ENCODE measurements at places on chromosomes 1 and 21.

DNA sequence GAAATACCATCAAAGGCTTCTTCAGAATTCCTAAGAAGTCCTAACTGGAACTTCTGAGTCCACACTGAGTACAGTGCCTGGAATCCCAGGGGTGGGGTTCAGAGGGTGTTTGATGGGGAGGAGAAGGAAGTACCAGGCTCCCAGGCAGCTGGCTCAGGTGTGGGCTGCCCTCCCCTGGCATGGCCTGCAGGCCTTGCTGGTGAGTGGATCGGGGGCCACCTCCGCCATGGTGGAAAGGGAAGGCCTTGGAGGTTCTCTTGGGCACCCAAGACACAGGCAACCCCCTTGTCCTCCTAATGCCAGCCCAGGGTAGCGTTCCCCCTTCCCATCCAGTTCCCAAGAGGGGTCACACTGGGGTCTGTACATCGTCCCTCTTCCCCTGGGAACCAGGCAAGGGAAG is 26.8 kb upstream of the TNFRSF1B start:
- DNase-seq, result no peak

GRCh38 chr1:15156807-15157380 is 3.3 kb downstream of the TMEM51 start:
- DNase-seq, result no peak

- DNase-seq, result no peak
These were observed 65.4 kb upstream of the LYST start for GRCh38 chr1:235932090-235932510.

DNA sequence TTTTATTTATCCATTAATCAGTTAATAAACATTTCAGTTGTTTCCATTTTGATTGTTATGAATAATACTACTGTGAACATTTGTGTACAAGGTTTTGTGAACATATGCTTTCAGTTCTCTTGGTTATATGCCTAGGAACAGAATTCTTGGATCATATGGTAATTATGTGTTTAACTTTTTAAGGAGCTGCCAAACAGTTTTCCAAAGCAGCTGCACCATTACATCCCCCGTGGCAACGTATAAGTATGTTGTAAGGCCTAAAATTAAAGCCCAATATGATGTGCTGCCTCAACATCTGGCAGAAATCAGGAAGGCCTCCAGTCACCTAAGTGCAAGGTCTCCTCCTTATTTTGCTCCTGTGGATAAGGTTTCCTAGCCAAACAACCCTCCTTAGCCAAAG is 235.6 kb upstream of the CACYBP start:
- DNase-seq, result no peak

DNA sequence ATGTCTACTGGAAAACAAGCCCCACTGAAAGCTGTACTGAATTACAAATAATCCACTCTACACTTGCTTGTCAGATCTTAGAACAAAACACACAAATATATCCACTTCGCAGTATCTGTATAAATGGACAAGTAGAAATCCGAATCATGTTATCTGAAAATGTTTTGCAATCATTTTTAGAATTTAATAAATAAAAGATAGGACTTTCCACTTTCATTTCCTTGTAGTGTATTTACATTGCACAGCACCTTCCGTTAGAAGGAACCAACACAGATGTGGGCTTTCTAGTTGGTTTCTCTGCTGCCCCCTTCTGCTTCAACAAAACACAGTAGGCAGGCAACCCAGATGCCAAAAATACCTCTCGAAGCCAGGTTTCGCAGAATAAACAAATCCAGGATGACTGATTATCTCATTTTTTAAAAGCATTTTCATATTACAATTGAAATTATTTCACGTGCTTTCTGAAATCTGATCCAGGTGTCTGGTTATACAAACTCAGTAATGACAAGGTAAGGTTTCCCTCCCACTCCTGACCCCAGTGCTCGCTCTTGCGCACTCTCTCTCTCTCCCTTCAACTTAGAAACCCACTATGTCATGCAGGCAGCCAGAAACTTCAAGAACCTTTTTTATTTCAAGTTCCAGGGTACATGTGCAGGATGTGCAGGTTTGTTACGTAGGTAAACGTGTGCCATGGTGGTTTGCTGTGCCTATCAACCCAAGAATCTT is 389.9 kb downstream of the SMYD3 start:
- no peak for DNase-seq

DNA sequence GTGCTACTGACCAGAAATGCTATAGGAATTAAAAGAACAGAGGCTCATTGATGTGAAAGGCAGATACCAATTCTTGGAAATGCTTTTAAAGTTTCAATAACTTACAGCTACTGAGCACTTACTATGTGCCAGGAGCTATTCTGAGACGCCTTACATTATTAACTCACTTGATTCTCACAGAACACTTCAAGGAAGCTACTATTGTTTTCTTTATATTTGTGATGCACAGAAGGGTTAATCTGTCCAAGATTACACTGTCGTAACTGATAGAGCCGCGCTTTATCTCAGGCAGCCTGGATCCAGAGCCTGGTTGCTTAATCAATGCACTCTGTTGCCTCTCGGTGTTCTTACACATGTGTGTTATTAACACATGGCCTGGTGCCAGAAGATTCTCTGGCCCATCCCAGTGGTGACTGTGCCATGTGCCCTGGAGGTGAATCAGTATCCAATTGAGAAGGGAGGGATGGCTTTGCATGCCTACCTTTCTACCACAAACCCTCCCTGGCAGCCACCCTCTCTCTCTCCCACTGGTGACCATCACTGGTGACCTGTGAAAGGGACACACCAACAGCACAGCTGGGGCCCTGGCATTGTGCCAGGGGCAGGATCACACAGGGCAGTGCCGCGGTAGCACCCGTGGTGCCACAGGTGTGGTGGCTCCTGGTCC is 8.8 kb downstream of the FMO1 start:
- no peak for DNase-seq

GRCh38 chr1:218811497-218811896 is 362.2 kb upstream of the LYPLAL1 start:
- DNase-seq, result no peak

GRCh38 chr1:58844176-58844575 is 60.3 kb upstream of the JUN start:
- no peak for DNase-seq

GRCh38 chr1:118650107-118650807 is 337.9 kb downstream of the TBX15 start:
- no peak for DNase-seq

- DNase-seq, result no peak
These were observed 30.6 kb upstream of the KIF21B start for GRCh38 chr1:201054091-201054543.

DNA sequence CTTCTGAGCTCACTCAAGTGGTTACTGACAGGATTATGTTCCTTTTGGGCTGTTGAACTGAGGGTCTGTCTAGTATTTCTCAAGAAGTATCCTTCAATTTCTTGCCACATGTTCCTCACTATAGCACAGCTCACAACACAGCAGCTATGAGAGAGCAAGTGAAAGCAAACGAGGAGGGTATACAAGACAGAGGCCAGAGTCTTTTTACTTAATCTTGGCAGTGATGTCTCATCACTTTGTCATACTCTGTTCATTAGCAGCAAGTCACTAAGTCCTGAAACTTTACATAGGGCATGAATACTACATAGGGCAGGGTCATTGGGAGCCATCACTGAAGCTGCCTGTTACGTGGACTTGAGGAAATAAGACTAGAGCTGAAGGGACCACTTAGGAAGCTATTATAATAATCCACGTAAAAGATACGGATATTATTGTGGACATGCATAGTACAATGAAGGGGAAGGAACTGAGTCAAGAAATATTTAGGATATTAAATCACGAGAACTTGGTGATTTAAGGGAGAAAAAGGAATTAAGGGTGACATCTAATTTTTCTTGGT is 63.7 kb downstream of the SLC30A7 start:
- DNase-seq, result no peak

DNA sequence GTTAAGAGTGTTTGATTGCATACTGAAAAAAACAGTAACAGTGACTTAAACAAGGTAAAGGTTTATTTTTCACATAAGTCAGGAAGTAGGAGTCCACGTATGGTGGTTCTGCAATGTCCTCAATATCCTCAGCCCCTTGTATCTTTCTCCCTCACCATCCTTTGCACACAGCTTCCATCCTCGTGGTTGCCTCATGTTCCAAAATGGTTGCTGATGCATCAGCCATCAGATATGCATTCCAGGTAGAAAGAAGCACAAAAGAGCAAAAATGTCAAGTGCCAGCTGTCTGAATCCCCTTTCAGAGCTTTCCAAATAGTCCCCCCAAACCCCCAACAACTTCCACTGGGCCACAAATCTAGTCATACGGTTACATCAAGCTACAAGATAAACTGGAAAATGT is 138.1 kb downstream of the SYF2 start:
- DNase-seq, result no peak

DNA sequence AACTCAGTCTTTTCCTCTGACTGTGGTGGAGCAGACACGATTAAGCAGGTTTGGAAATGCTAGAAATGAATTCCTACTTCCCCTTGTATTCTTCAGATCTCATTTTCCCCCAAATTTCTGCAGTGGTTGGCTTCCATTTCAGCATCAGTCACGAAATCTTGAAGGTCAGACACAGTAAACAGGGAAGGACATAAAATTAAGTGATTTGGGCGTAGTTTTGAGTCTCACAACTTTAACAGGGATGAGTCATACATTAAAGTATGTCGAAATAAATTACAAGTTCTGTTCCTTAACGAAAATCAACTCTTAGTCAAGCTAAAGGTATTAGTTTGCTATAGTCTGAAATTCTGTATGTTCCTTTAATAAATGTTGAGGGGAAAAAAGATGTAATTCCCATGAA is 61.1 kb downstream of the HNRNPR start:
- no peak for DNase-seq

- no peak for DNase-seq
These were observed 21.0 kb downstream of the PRKAA2 start for GRCh38 chr1:56666112-56666608.

- DNase-seq, result peak; percentile 25
These were observed 127.7 kb upstream of the COL6A1 start for GRCh38 chr21:45853703-45854342.

DNA sequence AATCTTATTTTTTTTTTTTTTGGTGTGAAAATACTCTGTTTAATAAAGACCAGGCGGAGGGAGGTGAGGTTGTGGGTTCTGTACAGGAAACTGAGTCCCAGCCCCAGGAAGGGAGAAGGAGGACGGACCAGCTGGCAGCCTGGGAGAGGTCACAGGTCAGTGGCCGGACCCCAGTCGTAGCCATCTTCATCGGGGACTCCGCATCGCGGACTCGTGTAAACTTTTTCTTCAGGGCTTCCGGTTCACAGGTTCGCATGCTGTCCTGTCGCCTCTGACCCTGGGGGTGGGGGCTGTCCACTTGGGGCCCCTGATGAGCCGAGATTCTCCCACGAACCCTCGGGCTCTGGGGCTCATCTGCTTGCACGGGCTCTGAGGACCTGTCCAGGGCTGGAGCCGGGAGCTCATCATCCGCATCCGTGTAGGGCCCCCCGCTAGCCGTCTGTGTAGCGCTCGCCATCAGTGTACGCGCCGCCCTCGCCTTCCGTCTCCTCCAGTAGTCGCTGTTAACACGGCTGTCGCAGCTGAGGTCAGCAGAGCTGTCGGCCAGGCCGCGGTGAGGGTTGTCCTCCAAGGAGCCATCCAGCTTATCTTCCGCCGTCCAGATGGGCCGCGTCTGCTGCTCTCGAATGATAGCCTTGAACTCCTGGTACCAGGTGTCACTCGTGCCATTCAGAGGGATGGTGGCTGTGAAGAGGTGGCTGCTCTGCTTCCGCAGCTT is 975.7 kb upstream of the PRMT6 start:
- DNase-seq, result no peak
